ENCODE measurements at places on chromosomes 12 and 14.

DNA sequence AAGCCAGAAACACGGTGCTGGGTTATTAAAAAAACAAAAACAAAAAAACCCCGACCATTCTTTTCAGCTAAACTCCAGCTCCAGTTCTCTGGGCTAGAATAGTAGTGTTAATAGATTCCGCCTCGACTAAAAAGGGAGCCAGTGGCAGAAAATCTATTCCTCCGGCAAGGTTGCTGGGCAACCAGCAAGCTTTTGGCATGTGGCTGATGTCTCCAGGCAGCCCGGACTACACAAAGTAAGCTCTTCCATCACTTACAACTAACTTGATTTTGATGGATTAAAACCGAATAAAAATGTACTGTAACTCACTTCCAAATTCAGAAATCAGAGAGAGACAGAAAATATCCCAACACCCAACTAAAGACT, 126.4 kb upstream of the FOXN3 start:
- peak; percentile 23 for DNase-seq

DNA sequence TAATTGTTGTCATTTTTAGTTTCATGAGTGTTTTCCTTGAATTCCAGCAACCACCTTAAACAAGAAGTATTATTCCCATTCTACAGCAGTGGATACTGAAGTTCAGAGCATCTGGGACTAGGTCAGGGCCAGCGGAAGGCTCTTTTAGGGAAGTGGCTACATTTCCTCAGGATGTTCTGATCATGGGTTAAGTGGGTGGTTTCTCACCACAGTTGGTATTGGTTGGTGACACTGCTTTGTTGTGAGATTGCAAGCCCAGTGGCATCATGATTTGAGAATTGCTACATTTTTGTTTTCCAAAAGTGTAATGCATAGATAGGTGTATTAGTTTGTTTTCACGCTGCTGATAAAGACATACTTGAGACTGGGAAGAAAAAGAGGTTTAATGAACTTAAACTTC, 47.1 kb downstream of the SYNE2 start:
- DNase-seq = no peak

DNA sequence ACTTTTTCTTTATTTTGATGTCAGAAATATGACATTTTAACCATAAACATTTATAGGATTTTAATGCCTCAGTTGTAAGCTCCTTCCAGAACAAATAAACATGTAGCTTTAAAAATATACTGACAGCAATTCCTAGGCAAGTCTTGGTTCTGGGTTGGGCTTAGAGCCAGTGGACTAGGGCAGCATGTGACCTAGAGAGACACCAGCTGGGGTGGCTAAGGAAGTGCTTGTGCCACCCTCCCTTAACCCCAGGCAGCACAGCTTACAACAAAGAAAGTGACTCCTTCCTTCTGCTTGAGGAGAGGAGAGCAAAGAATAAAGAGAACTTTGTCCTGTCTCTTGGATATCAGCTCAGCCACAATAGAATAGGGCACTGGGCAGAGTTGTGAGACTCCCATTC, 61.6 kb upstream of the KTN1 start:
- DNase-seq = no peak

DNA sequence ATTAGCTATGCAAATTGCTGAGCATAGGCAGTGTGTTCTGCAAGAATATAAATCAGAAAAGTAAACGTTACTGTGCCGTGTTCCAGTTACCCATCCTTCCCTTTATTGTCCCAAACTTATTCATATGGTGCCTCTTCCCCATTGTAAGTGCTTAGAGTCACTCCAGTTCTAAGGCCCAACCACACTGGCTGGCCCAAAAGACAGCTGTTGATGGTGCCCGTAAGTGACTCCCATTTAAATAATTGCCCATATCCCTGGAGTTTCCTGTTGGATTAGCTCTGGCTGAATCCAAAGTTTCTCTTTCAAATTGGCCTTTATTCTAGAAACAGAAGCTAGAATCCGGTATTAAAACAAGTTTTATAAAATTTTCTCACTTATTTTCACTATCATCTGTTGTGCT, 400.1 kb upstream of the DDHD1 start:
- DNase-seq = no peak

GRCh38 chr12:52772188-52772587, 5.0 kb downstream of the KRT76 start:
- DNase-seq = no peak
